ENCODE measurements at places on chromosomes 1 and 21. TPM values are rescaled to one million over a fixed set of nuclear protein-coding genes. Genes with fewer than 3 reads are reported as not detected.

The NBPF11 gene
- total RNA-seq = 5.8 TPM

The PRAMEF1 gene
- not detected for total RNA-seq

The RNU1-3 gene
- 2,349 TPM for total RNA-seq

The CLCA1 gene
- total RNA-seq = not detected

The EDN2 gene
- not detected for total RNA-seq

The DRAXIN gene
- 0.09 TPM for total RNA-seq

The S100A14 gene
- total RNA-seq = 1.2 TPM

The AVPR1B gene
- not detected for total RNA-seq

The FMO4 gene
- 10.1 TPM for total RNA-seq

The FMO1 gene
- 4.9 TPM for total RNA-seq

The CYP4Z1 gene
- total RNA-seq = 0.31 TPM

The S100A5 gene
- not detected for total RNA-seq

The RGL1 gene
- 11.9 TPM for total RNA-seq

The RNF186 gene
- total RNA-seq = not detected

The HENMT1 gene
- 0.44 TPM for total RNA-seq

The LINGO4 gene
- total RNA-seq = 0.56 TPM

The FCN3 gene
- 43.2 TPM for total RNA-seq

The OR10R2 gene
- total RNA-seq = not detected

The LY9 gene
- total RNA-seq = not detected

The COL24A1 gene
- 1.7 TPM for total RNA-seq

The CASP9 gene
- 14.6 TPM for total RNA-seq

The NDUFV3 gene
- total RNA-seq = 53.9 TPM

The HMCN1 gene
- 3.3 TPM for total RNA-seq

The C1orf87 gene
- not detected for total RNA-seq

The KIAA0319L gene
- total RNA-seq = 58.3 TPM

The C1QB gene
- total RNA-seq = 667 TPM

The TMEM81 gene
- total RNA-seq = 3.6 TPM

The LCE2A gene
- not detected for total RNA-seq

The FAM72D gene
- total RNA-seq = not detected

The IRF2BP2 gene
- total RNA-seq = 80.1 TPM

The KLHDC7A gene
- total RNA-seq = 0.05 TPM

The HSD3B1 gene
- not detected for total RNA-seq

The SERPINC1 gene
- not detected for total RNA-seq

The TTC22 gene
- total RNA-seq = 0.40 TPM

The DNALI1 gene
- total RNA-seq = 3.5 TPM

The CELA2A gene
- total RNA-seq = 0.80 TPM

The ADCY10 gene
- total RNA-seq = 0.83 TPM

The FNDC10 gene
- 2.0 TPM for total RNA-seq

The CLDN19 gene
- not detected for total RNA-seq

The RPL5 gene
- 664 TPM for total RNA-seq

The RYR2 gene
- total RNA-seq = 805 TPM

The AMY1A gene
- not detected for total RNA-seq

Measured in heart left ventricle (tissue), 16 donors.